ENCODE measurements at places on chromosomes 6 and 20.

- no peak for DNase-seq
These were observed 1246.0 kb upstream of the CITED2 start for GRCh38 chr6:140620496-140620895.

GRCh38 chr20:37327748-37328147 is 18.2 kb upstream of the SRC start:
- DNase-seq = no peak

GRCh38 chr20:53623454-53624211 is 30.0 kb upstream of the ZNF217 start:
- DNase-seq = peak; percentile 86

- no peak for DNase-seq
These were observed 46.1 kb upstream of the PBOV1 start for GRCh38 chr6:138264372-138264880.

DNA sequence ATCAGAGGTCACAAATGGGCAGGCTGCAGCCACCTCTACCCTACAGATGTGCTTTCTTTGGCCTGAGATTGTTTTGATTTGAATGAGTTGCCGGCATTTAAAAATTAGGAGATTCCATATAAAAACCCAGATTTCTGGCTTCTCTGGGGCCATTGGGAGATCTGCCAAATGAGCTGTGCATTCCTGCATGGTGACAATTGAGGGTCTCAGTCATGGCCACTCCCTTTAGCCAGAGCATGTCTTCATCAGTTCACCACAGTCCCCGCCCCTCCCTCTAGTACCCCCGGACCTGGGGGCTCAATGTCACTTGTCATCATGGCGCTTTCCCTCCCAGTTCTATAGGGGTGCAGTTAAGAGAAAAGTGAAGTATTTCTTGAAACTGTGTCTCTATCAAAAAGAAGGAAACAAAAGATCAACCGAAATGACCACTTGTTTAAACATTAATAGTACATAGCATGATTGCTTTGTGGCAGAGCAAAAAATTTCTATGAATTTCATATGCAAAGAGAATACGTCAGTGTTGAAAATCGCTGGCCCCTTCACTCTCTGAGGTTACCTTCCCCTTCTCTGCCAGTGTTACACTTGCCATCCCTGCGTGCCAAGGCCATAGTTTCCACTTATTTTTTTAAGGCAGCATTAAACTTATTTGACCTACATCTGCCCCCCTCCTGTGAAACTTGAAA is 21.1 kb downstream of the EYA2 start:
- no peak for DNase-seq

DNA sequence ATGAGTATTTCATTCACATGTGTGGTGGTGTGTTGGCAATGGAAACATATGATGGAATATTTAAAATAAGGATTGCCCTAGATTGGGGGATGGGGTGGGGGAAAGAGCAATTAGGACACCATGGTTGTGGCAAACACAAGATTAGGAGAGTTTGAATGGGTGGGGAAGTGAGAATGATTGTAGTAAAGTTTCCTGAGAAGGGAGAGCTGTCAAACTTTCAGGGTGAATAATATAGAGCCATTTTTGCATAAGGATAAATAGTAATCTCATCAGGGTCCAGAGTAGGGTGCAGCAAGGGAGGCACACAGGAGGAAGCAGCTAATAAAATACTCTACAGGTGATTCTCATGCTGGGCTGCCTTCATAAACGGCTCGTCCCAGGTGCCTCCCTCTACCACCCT is 294.9 kb upstream of the MARCKS start:
- no peak for DNase-seq

DNA sequence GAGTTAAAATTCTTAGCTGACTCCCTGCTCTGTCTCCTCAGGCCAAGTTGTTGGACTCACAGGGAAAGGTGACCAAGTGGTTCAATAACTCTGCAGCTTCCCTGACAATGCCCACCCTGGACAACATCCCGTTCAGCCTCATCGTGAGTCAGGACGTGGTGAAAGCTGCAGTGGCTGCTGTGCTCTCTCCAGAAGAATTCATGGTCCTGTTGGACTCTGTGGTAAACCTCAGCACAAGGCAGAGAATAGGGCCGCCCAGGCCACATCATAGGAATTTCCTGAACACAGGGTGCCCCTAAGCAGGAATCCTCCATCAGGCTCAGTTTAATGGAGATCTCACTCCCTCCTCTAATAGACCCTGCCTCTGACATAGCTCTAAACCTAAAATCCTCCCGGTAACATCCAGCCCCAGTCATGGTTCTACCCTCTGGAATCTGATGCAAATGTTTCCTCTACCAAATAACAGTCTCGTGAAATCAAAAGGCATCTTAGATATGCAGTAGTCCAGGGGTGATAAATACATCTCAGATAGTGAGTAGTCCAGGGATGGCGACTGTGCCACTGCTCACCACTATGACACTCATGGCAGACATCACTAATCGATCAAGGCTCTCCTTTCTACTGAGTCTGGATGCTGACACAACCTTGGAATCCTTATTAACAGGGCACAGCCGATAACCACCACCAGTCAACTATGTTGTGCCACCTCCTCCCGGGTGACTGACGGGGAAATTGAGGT is 18.3 kb downstream of the BPIFB1 start:
- DNase-seq = no peak

GRCh38 chr6:15623276-15624116 is 39.3 kb downstream of the DTNBP1 start:
- DNase-seq = peak; percentile 64

DNA sequence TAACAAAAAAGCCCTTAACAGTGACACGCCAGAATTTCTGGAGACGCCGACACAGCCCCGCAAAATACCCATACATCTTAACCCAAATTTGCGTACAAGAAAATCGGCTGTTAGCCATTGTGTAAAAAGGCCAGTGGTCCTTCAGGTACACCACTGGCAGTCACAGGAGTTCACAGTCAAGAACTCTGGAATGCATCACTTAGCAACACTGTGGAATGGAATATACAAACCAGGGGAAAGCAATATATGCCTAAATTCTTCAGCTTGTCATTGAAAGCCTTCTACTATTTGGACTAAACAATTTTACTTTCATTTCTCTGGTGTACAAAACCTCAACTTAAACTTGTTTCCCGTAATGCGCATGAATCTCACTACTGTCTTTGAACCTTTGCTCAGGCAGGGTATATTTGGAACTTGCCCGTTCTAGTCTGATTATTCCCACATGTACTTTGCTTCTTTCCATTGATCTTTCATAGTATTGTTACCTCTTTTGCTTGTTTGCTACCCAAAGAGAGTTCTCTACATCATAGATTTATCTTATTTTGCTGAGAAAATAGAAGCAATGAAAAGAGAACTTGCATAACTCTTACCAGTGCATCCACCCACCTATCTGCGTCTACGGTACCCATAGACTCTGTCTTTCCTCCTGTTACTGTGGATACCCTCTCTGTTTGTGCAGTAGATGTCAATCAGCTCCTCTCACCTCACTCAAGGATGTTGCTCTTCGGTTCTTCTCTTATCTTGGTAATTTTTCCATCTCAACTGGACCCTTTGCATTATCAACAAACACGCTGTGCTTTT is at the start of gene ARMH2:
Gene ARMH2, minus strand, starts transcription at position 178 of the 801 bp plus-strand sequence. Its CDS starts 60 bp downstream, at position 118.
- DNase-seq = no peak

DNA sequence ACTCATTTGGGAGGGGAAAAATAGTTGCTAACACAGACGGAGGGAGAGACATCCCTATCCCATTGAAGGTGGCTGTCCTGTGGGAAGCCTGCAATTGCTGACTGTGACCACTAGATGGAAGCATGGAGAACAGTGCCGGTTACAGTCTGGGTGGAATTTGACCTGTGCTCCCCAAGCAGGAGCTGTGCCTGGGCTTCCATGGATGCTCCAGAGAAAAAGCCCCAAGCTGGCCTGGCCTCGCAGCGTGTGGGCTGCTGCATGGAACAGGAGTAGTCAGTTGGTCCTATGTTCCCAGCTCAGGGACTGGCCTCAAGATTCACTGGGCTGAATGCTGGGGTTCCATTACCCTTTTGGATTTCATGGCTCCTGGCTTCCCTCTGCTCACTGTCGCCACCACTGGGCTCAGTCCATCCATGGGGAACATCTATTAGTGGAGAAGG is 116.3 kb upstream of the CHD6 start:
- DNase-seq = peak; percentile 66

GRCh38 chr20:18058661-18059467 is 1.1 kb upstream of the OVOL2 start:
- DNase-seq = peak; percentile 70

Measured in eye (tissue), 1 donor.